ENCODE measurements at places on chromosomes 5 and 9.

DNA sequence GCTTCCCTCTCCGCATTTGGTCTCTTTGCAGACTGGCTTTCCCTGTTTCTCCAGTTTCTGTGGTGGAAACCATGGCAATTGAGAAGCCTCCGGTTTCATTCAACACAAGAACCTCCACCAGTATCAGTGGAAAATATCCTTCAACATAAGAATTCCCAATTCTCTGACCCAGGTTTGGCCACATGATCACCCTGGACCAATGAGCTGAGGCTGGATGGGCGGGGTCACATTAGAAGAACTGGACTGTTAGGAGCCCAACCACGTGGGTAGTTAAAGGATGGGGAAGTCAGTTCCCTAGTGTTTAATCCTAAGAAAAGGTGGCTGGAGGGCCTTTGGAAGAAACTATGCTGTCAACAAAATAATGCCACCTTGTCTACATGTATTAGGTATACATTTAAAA, 336.3 kb downstream of the DMRT2 start:
- DNase-seq = no peak

DNA sequence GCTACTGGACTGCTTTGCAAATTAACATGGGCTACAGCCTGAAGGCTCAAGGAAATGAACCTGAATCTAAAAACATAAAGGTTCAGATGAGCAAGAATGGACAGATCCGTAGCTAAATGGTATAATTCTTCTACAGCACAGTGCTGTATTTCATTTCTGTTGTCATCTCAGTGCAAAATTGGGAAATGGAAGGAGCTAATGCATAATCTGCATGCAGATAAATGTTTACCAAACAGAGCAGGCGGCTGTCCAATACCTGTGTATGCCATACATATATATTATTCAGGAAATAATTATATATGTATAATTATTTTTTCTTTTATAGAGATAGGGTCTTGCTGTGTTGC, 4.3 kb upstream of the HSPA9 start:
- no peak for DNase-seq

DNA sequence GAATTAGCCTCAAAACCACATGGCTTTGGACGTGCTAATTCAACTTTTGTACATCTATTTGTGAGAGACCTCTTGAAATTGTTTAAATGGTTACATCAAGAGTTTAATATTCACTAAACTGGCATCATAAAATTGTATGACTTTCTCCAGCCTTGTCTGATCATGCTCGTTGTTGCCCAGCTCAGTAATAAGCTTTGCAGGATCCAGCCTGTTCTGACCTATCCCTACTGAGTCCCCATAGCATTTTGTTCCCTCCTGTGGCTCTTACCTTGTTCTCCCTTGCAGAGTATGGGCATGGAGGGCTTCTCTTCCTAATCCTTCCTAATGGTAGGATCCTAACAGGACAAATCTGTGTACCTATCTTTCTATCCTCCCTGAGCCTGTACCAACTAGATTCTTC, 6.3 kb downstream of the EXOSC3 start:
- no peak for DNase-seq

- no peak for DNase-seq
Observed at GRCh38 chr5:103019804-103020203, 100.1 kb downstream of the GIN1 start.

DNA sequence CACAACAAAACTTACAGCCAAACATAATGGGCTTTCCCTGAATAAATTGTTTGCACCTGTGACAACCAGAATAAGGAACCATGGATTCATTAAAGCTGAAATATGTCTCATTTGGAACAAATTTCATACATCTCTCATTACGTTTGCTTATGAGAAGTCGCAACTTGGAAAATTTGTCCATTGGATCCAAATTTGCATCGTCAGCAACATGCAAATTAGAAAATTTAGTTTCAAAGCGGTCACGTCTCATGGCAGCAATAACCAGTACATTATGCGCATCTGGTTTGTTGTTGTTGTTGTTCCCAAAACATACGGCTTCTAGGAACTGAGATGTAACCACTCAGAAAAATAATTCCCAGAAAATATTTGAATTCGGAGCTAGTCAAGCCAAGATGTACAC, 1311.5 kb upstream of the CDH6 start:
- no peak for DNase-seq

GRCh38 chr9:132670457-132671391, at the start of gene GTF3C4:
TSS of gene GTF3C4 (plus strand) at chr9:132670464. CDS start at chr9:132670599, 135 bp downstream.
- no peak for DNase-seq
